ENCODE measurements at places on chromosomes 7 and 10.

GRCh38 chr7:72403458-72404076, 8.6 kb downstream of the CALN1 start:
- no peak for DNase-seq

DNA sequence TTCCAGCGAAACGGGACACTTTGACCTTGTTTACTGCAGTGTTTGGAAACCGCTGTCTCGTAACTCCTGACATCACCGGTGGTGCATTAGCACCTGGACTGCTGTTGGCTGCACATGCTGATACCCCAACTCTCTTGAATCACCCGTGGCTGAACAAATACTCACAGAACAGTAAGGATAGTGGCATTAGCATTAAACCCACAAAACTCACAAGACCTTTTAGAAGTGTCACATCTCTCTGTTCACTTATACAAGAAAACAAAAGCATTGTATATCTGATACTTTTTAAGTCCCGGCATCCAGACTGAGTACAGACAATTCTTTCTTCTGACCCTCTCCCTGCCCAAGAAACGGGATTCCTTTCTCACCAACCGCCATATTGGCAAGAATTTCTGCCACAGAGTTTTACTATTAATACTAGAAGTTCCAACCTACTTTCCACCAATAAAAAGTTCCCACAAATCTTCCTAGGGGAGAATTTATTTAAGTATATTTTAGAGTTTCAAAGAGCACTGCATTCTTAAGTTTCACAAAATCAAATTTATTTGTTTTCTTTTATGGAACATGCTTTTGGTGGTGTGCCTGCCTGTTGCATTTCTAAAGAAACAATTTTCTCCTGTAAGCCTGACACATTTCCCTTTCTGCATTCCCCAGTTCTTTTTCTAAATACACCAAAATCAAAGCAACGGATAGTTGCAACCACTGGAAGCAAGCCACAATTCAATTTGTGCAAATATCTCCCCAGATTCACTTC, 208.4 kb upstream of the KLF14 start:
- DNase-seq: no peak

GRCh38 chr10:1483246-1483645, 254.1 kb downstream of the ADARB2 start:
- no peak for DNase-seq

- DNase-seq: no peak
Measured at GRCh38 chr7:35787925-35788324, 12.9 kb upstream of the SEPTIN7 start.

DNA sequence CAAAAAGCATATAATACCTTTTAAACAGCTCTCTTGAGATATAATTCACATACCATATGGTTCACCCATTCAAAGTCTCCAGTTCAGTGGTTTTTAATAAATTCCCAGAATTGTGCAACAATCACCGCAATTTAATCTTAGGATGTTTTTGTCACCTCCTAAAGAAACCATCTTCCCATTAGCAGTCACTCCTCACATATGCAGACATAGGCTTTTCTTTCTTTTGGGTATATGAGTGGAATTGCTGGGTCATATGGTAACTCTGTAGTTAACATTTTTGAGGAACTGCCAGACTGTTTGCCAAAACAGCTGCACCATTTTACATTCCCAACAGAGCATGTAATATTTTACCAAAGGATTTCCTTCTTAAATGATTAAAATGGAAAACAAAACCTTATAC, 57.0 kb downstream of the CC2D2B start:
- DNase-seq: no peak

GRCh38 chr7:25584112-25584938, 356.0 kb upstream of the NPVF start:
- no peak for DNase-seq

- DNase-seq: no peak
Measured at GRCh38 chr7:70681469-70682350, 450.2 kb upstream of the GALNT17 start.

DNA sequence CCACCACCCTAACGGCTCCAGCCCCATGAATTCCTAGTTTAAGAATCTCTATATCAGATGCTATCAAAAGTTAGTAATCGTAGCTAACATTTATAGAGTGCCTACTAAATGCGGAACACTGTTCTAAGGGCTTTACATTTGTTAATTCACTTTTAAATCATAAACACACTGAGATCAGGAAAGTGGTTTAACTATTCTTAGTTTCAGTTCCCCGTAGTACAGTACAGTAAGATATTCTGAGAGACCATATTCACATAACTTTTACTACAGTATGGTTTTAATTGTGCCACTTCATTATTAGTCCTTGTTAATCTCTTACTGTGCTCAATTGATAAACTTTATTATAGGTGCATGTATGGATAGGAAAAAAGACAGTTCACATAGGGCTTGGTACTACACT, 22.5 kb downstream of the SYPL1 start:
- no peak for DNase-seq

- no peak for DNase-seq
Measured at GRCh38 chr10:35124540-35124939, 2.1 kb upstream of the CREM start.

- no peak for DNase-seq
Measured at GRCh38 chr10:63125459-63125858, 7.7 kb upstream of the NRBF2 start.

DNA sequence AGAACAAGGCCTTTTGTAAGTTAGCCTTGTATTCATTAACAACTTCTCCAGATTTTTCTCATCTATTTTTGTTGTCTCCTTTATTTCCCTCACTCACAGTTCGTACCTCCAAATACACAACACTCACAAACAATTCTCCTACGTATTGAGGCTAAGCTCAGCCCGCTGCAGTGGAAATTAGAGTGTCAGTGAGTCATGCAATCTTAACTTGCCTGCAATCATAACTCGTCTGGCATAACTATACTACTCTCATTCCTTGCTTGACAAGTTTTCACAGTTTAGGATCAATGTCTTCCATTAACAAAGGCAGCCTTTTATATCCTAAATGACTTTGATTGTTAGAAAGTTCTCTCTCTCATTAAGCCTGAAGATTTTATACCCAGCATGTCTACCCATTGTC, 23.8 kb downstream of the TMEM196 start:
- no peak for DNase-seq

Data from hepatocyte (in vitro differentiated cells).